ENCODE measurements at places on chromosomes 7 and 10. TPM values are rescaled to one million over a fixed set of nuclear protein-coding genes. Genes with fewer than 3 reads are reported as not detected.

The WEE2 gene
- total RNA-seq = 0.32 TPM

The GPR26 gene
- total RNA-seq = not detected

The PRLHR gene
- total RNA-seq = not detected

The GOLGA7B gene
- not detected for total RNA-seq

The NPFFR1 gene
- total RNA-seq = not detected

The ZCCHC24 gene
- 36.7 TPM for total RNA-seq

The IFIT3 gene
- total RNA-seq = 90.2 TPM

The SPDYE2 gene
- total RNA-seq = not detected

The ADARB2 gene
- not detected for total RNA-seq

The RBP3 gene
- total RNA-seq = not detected

The ZNF467 gene
- total RNA-seq = 1.3 TPM

The NSUN6 gene
- total RNA-seq = 6.8 TPM

The GBX1 gene
- total RNA-seq = not detected

The TDRD1 gene
- total RNA-seq = 0.64 TPM

The C10orf62 gene
- not detected for total RNA-seq

The CHRM2 gene
- 28.9 TPM for total RNA-seq

The CRHR2 gene
- not detected for total RNA-seq

The ASB13 gene
- 9.1 TPM for total RNA-seq
